T-helper 17 cell (primary cell): ENCODE measurements at places on chromosomes 3 and 15. TPM values are rescaled to one million over a fixed set of nuclear protein-coding genes. Genes with fewer than 3 reads are reported as not detected.

DNA sequence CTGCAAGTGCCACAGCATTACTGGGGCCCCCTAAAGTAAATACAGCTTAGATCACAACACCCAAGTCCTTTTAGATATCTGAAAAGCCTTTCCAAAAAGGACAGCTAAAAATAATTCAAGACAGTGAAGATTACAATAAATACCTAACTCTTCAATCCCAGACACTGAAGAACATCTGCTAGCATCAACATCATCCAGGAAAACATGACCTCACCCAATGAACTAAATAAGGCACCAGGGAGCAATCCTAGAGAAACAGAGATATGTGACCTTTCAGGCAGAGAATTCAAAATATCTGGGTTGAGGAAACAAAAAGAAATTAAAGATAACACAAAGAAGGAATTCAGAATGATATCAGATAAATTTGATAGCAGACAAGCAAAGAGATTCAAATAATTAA, 71.7 kb upstream of the TTC14 start:
- DNase-seq = no peak

DNA sequence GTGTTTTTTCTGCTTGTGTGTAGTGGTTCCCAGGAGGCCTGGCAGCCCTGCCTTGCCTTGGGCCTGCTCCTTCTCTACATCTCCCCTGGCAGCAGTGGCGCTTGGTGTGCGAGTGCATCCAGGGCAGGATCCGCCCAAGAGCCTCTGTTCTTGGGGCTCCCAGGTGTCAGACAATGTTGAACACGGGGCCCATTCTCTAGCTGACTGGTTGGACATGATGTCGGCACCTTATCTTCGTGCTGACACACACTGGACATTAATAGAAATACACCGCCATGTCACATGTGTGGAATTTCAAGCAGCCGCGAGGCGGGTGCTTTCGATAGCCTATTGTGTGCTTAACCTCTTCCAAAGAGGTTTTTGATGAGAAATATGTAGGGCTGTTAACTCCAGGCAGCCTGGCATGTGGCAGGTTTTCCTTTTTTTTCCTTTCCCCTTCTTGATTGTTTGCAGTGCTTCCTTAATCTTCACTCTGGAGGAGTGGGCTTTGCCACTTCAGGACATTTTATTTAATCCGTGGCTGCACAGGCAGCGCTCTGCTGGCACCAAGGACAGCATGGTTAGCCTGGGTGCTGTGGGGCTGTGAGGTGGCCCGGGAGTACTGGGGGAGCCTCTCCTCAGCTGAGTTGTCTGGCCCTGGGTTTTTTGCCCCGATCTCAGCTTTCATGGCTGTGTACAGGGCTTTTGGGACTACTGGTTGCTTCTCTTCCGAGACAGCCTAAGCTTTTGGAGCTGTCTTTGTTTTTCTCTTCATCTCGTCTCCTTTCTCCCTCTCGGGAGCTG, 42.5 kb downstream of the CHCHD6 start:
- no peak for DNase-seq

- no peak for DNase-seq
Measured at GRCh38 chr3:109184726-109185125, 48.2 kb downstream of the C3orf85 start.

DNA sequence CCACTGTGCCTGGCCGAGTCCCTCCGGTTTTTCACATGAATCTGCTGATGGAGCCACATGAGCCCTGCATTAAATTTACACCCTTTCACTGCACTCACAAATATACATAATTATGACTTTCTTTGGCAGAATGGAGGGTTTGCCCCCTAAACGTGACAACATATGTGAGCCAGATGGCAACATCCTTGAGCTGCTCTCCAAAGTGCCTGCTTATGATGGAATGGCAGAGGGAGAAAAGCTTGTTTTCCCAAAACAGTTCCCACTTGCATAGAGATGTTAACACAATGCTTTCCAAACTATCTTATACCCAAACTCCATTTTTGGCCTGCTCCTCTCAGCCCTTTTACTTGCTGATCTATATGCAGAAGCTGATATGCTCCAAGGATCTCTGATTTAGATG, 54.9 kb downstream of the ABCC5 start:
- no peak for DNase-seq

DNA sequence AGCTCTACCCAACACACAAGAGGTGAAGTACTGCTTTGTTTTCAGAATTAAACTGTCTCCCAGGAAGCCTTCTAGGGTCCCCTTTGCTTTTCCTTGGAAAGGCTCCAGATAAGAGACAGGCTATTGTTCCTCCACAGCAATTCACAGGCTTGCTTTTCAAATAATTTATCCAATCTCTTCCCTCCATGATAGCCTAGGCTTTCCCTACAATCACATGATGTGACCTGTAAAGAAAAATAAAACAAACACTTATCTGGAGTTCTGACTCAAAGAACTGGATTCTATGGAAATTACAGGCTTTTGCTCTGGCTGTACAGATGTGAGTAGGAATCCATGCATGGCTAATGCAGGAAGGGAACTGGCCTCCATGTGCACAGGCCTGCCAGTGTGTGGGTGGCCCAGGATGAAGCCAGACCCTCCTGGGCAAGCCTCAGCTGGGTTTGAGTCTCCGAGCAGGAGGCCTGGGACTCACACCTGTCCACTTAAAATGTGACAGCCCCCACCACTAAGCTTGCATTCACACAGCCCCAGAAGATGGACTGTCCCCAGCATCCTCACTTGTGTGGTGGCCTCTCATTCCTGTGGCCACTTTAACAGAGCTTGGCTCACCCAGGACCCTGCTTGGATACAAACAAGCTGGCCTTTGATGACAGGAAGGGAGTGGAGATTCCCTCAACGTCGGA, 75.8 kb upstream of the LEKR1 start:
- DNase-seq = no peak

- no peak for DNase-seq
Measured at GRCh38 chr3:104554425-104554824, 812.3 kb upstream of the ALCAM start.

VPS8 gene
- 69.5 TPM for total RNA-seq

ATP10A gene
- 28.6 TPM for total RNA-seq

GOLGA6L2 gene
- total RNA-seq = not detected

CACNA2D2 gene
- total RNA-seq = 3.5 TPM

GOLGA8S gene
- total RNA-seq = 0.21 TPM
